ENCODE measurements at places on chromosomes 5 and 9. TPM values are rescaled to one million over a fixed set of nuclear protein-coding genes. Genes with fewer than 3 reads are reported as not detected.

GRCh38 chr5:129459777-129460671, at the start of gene ADAMTS19:
Gene ADAMTS19, plus strand, starts transcription at chr5:129460298. Its CDS starts 94 bp downstream, at chr5:129460392.
- DNase-seq: no peak

The CDKN2B gene
- 8.8 TPM for total RNA-seq

The GNA14 gene
- 2.4 TPM for total RNA-seq

The KCTD16 gene
- 0.62 TPM for total RNA-seq

- no peak for DNase-seq
Observed at GRCh38 chr5:147483961-147484707, 25.7 kb downstream of the DPYSL3 start.

All from prostate gland (tissue), 2 donors.